Activated CD4-positive, alpha-beta T cell treated with anti-CD3 and anti-CD28 coated beads, Interleukin-2, amount 50 U/mL, for 48 hours (primary cell): ENCODE measurements at places on chromosomes 2 and 18.

- no peak for DNase-seq
Measured at GRCh38 chr2:208013285-208014178, 11.8 kb downstream of the PLEKHM3 start.

DNA sequence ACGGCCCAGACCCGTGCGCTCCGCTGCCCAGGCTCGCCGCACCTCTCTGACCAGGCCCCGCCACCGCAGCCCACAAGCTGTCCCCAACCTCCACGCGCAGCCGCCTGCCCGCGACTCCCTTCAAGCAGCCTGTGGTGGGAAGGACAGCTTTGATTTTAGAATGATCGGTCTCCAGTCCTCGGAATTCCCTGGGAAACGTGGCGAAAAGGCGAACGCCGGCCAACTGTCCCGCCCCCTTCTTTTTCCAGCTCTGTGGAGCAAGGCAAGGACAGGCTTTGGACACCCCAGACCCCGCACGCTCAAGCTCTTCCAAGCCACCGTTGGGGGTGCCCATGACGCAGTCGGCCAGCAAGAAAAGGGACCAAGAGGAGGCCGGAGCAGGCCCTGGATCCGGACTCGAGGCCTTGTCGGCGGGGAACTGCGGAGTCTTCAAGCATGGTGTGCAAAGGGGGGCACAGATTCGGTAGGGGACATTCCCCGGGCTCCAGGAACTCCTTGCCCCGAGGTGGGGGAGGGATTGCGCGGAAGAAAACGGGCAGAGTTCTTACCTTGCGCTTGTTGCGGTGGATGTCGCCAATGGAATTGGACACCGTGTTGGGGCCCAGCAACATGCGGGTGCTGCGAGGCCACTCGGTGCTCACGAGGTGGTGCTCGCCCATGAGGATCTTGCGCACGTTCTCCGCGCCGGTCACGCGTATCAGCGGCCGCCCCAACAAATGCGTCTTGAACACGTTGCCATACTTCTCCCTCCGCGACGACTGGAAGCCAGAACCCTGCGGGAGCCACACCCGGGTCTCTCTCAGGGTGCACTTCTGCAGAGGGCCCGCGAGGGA, 4.0 kb downstream of the CYP26B1 start:
- DNase-seq: peak; percentile 13

- no peak for DNase-seq
Measured at GRCh38 chr2:27461118-27461517, 18.9 kb downstream of the KRTCAP3 start.

DNA sequence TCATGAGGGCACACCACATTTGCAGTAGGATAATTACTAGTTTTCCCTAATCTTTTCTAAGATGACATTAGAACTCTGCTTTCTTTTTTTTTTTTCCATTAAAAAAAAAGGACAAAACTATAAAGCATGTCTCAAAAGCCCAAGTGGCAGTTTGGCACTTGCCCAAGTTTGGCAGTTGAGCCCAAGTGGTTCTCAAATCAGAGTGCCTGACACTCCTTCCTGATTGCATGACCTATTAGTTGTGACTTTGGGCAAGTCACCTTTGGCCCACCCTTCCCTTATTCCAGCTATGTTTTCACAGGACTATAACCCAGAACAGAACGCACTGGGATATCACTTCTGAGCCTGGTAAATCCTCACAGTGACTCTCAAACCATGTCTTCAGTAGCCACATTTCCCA, 273.0 kb downstream of the CCDC85A start:
- DNase-seq: no peak

- DNase-seq: no peak
Measured at GRCh38 chr18:59873641-59874040, 26.2 kb upstream of the PMAIP1 start.

- no peak for DNase-seq
Measured at GRCh38 chr2:144466637-144467036, 53.3 kb downstream of the ZEB2 start.

DNA sequence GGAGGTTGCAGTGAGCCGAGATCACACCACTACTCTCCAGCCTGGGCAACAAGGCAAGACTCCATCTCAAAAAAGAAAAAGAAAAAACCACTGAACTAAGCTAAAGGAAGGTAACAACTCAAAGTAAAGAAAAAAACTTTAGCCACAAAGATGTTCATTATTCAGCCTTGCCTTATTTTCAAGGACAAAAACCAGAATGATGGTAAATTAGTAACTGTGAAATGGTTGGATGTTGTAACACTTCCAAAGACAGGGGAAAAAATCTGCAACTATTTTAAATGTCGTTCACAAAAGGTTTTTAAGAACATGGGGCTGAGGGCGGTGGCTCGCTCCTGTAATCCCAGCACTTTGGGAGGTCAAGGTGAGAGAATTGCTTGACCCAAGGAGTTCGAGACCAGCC, 10.1 kb downstream of the ADAM17 start:
- DNase-seq: no peak

GRCh38 chr18:505483-506122, 5.1 kb upstream of the COLEC12 start:
- no peak for DNase-seq

- no peak for DNase-seq
Measured at GRCh38 chr18:312415-312814, 44.6 kb upstream of the THOC1 start.

- DNase-seq: no peak
Measured at GRCh38 chr2:28394331-28394877, 1.7 kb downstream of the FOSL2 start.

GRCh38 chr2:196335221-196335634, 163.8 kb upstream of the STK17B start:
- no peak for DNase-seq

- DNase-seq: no peak
Measured at GRCh38 chr2:118251427-118251826, 163.2 kb downstream of the INSIG2 start.

DNA sequence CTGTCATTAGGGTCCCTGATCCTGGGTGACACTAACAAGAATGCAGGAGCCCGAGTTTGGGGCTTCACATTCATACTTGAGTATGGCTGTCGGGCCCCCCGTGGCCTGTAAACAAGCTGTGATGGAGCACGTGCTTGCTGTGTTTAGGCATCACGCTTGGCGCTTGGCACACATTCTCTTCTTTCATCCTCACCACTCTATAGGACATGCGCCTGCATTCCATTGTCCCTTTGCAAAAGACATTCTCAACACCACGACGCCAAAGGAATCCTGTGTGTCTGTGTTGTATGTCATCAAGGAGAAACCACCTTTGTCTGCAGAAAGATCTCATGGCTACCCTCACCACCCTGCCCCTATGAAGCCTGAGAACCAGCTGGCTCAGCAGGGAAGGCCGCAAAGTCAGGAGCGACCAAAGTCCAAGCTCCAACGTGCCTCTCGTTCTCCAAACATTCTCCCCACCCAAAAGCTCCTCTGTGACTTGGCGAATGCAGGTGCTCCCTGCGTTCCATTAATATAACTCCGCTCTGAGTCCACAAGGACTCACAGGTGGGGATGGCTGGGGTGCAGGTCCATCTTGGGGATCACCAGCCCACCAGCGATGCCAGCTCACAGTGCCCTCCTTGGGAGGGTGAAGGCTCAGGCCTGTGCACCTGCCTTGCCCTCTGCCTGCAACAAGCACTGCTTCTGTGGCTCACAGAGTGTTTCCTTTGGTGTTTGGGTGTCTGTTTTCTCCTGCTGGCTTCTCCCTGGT, 6.2 kb upstream of the PER2 start:
- no peak for DNase-seq

DNA sequence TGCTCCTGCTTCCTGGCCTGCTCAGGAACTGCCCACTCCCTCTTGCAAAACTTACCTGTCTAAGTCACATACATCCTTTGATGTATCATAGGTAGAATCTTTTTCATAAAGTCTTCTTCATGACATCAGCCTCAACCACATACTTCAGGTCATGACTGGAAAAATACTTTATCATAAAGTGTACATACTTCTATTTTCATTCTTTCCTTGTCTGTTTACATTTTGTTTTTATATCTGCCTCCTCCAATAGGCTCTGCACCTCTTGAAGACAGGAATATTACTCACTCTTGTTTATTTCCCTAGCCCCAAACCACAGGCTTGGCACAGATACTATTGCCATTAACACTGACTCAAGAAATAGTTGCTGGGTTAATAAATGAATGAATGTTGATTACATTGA, 43.6 kb upstream of the ZNF804A start:
- no peak for DNase-seq

GRCh38 chr2:230779126-230779525, 66.5 kb downstream of the CAB39 start:
- no peak for DNase-seq

- DNase-seq: peak; percentile 23
Measured at GRCh38 chr18:13313006-13313686, 94.6 kb downstream of the LDLRAD4 start.

- DNase-seq: no peak
Measured at GRCh38 chr18:11976315-11977152, 4.8 kb upstream of the IMPA2 start.

- no peak for DNase-seq
Measured at GRCh38 chr2:959457-959856, 8.8 kb downstream of the SNTG2 start.

DNA sequence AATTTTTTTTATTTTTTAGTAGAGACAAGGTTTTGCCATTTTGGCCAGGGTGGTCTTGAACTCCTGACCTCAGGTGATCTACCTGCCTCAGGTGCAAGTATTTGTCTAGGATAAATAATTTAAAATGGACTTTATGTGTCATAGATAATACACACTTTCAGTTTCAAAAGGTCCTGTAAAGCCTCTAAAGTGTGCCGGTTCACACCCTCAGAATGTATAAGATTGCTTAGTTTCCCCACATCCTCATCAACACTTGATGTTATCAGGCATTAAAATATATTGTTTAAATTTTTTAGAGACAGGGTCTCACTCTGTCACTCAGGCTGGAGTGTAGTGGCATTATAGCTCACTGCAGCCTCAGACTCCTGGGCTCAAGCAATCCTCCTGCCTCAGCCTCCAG, 170.5 kb downstream of the ANKRD44 start:
- DNase-seq: no peak

DNA sequence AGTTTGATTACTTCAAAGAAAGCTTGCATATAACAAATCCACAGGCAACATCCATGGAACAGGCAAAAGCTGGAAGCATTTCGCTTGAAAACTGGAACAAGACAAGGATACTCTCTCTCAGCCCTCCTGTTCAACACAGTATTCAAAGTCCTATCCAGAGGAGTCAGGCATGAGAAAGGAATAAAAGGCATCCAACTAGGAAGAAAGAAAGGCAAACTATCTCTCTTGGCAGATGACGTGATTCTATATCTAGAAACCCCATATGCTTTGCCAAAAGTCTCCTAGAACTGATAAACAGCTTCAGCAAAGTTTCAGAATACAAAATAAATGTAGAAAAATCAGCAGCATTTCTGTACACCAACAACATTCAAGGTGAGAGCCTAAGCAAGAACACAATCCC, 34.1 kb upstream of the MC4R start:
- DNase-seq: no peak

DNA sequence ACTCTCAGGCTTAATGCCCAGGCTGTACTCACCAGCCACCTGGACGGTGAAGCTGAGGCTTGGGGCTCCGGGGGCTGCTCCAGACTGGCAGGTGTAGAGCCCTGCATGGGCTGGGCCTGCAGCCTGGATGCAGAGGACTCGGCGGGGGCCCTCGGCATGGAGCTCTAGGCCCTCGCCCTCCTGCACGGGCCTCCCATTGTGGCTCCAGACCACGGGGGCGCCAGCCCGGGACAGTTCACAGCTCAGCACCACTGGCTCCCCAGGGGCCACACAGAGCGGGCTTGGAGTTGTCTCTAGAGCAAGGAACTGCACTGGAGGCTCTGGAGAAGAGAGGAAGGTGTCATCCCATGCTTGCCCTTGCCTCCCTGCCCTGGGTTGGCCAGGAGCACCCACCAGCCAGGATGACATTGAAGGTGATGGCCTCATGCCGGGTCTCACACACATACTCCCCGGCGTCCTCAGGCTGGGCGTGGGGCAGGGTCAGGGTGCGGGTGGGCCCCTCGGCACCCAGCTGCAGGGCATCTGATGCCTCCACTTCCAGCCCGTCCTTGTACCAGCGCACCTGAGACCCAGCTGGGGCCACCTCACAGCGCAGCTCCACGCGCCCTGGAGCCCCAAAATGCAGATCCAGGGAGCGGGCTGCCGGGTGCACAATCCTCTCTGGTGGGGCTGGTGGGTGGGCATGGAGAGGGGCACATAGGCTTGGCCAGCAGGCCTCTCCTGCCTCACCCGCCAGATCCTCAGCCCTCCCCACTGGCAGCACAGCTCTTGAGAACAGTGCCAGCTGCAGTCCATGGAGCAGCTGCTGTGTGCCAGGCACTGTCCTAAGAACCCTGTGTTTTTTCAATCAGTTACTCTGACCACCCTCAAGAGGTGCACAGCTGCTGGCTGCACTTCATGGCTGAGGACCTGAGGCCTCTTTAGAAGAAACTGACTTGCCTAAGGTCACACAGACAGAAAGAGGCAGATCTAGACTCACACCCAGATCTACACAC, 13.3 kb downstream of the OBSL1 start:
- no peak for DNase-seq

DNA sequence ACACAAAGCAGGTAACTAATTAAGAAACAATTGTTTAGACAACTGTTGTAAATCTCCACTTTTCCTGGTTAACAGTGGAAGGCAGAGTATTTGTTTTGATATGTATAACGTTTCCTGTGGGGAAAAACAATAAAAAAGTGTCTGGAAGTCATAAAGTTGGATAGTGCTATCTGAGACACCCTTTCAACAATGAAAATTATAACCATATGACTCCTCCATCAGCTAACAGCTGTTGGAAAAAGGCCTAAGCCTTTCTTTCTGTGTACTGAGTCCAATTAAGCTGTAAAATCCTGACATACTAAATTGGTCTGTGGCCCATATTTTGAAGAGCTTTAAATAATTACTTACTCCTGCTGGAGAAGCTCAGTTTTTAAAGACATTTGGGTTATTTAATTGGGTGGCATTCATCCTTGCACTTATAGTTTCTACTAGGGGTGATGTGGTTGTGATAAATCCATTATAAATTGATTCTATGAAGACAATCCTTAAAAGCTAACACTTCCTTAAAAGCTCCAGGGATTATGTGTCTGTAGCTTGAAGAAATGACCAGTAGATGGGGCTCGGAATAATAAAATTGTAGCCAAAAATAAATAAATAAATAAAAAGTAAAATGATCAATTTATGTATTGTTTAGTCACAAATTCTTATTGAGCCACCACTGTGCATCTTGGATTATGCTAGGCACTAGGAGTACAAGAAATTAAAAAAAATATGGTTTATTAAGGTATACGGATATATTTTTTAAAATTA, 698.1 kb upstream of the NXPH2 start:
- DNase-seq: no peak

GRCh38 chr2:7089284-7089683, 172.1 kb downstream of the RNF144A start:
- no peak for DNase-seq

DNA sequence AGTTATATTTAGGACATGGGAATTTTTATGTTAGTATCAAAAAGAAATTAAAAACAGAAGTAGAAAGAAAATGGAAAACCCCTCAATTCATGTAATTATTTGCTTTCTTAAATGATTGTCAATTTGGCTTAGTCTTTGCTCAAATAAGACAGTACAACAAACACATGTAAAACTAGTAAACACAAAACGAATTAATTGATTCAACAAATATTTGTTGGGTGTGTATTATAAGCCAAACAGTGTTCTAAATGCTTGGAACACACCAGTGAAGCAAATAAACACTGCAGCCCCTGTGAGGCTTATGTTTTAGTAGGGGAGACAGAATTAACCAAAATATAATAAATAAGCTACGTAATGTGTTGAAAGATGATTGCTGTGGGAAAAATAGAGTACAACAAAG, 234.5 kb upstream of the STON1 start:
- no peak for DNase-seq

GRCh38 chr2:173924285-173924684, 40.9 kb downstream of the SP3 start:
- no peak for DNase-seq

- DNase-seq: no peak
Measured at GRCh38 chr2:3396920-3397559, 17.5 kb downstream of the TRAPPC12 start.

- DNase-seq: no peak
Measured at GRCh38 chr2:198311020-198311419, 506.6 kb downstream of the PLCL1 start.
